SJSA1 (cell line): ENCODE measurements at places on chromosomes 4 and X.

GRCh38 chrX:13279279-13280018 is 40.4 kb downstream of the ATXN3L start:
- DNase-seq = peak; percentile 60

- no peak for DNase-seq
These were observed 103.4 kb upstream of the PAK3 start for GRCh38 chrX:110992611-110993010.

GRCh38 chr4:176186671-176187395 is 8.6 kb downstream of the SPATA4 start:
- DNase-seq = no peak

DNA sequence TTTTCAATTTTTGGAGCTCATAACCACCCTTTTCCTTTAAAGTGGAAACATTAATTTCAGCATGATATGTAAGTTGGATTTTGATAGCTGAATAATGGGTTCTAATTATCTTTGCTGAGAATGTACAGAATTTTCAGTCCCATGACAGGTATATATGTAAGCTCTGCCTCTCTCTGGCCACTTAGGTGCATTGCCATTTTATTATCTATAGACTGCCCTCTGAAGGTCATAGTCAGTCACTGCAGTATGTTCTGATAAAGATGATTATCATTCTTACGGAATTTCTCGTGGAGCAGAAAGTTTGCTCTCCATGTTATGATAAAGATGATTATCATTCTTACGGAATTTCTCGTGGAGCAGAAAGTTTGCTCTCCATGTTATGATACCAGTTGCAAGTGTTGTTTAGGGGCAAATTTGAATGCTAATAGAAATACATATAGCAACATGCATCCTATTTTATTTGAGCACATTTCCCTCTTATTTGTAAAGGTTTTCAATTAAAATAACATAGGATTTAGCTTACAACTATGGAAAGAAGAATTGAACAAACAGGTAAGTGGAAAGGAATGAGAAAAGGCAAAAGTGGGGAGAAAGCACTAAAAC is 10.4 kb downstream of the AFP start:
- peak; percentile 7 for DNase-seq

DNA sequence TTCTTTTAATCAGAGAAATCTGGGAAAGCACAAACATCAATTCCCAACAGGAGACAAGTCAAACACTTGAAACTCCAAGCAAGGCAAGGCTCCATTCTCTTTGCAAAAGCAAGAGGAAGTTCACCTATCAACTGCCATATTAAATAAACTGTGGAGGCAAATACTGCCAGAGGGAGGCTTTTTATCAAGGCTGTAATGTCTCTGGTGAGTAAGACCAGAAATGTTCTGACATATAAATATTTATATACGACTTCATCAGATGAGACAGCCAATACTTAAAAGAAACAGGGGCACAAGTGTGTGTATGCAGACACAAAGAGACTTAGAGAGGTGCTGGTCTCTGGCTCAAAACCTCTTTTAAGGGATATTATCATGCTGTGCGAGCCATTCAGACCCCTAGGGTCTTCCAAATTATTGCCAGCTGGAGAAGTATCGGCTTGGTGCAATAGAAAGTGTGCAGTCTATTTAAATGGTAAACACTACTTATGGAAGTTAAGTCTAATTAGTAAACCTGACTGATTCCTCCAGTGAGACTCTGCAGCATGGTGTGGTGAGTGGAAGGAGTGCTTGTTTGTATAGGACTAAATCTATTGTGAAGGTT is 24.4 kb downstream of the DCX start:
- no peak for DNase-seq

GRCh38 chr4:11565213-11565612 is 136.5 kb upstream of the HS3ST1 start:
- DNase-seq = no peak

- peak; percentile 64 for DNase-seq
These were observed 516 bp downstream of the SGMS2 start for GRCh38 chr4:107825072-107825824.

DNA sequence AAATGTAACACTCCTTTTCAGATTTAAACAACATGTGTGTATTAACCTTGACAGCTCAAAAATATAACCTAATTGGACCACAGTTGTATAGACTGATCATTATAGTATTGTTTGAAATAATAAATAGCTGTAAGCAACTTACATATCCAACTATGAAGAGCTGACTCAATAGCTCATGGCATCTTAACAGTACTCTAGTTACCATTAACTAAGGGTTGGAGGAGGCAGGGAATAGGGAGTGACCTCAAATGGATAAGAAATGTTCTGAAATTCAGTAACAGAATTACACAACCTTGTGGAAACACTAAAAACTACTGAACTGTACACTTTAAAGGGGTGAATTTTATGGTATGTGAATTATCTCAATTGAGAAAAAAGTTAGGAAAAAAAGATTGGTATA is 136.5 kb upstream of the CPEB2 start:
- DNase-seq = no peak

GRCh38 chrX:148049441-148049840 is 68.3 kb downstream of the FMR1NB start:
- DNase-seq = peak; percentile 2

DNA sequence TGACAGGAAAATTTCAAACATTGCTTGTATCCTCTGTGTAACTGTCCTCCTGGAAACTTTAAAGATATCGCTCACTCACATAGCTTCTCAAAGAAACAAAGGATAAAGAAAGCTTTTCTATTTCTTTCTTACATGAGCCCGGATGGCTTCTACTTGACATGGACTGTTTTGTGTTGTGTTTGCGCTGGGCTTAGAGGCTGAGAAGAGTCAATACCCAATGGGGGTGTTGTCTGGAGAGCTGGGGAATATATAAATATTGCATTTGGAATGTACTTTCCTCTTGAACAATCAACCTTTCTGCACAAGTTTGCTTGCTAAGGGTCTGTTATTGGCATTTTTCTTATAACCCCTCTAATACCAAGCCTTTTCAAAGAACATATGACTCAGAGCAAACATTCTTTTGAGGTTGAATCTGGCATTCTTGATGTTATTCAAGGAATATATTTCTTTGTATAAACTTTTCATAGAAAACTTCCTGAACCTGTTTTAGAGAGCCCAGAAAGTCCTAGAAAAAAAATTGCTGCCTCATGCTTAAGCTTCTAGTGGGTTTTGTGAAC is 331.9 kb downstream of the PACRGL start:
- peak; percentile 0 for DNase-seq

DNA sequence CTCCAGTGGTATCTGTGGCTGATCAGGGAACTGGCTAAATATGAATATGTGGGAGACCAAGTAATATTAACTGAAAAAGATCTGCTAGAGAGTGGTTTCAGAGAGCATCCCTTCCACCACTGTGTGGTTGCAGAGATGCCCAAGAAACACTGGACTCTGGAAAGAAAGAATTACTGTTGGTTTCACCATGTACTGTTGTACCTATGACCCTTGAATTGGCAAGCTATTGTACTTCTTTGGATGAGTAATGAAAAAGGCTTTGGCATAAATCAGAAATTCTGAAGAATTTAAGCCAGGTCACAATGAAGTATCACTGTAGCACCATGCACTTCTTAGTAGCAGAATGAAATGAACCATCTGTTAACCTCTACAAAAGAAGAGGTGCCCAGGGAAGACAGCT is 134.4 kb upstream of the INTU start:
- no peak for DNase-seq

DNA sequence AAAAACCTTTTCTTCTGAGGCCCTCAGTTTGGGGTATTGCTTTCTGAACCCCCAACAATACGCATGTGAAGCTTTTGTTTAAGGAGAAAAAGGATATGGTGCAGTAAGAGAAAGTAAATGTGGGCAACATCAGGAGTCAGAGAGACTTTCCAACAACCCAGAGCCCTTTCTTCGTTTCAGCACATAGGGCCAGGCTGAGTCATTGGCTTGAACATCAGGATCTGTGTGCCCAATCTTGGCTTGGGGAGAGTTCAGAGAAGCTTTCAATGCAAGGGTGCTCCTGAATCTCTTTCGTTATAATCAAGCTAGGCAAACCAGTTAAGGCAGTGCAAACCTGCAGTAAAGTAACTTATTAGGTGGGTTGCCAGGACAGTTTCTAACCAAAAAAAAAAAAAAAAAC is 191.2 kb downstream of the FRMPD4 start:
- no peak for DNase-seq

DNA sequence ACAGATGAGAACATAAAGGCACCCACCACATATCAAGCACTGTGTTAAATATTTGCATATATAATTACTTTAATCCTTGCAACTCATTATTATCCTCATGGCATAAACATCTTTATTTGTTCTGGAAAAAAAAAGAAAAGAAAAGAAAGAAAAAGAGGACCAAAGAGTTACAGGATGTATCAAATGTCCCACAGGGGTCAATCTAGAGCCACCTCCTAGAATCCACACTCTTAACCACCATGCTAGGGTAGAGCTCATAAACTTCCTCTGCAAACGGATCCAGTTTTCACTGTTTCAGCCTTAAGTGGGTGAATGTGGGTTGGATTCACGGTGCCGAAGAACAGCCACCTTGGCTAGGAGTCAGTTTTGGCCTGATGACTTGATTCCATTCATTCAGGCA is 171.1 kb upstream of the PPARGC1A start:
- no peak for DNase-seq

DNA sequence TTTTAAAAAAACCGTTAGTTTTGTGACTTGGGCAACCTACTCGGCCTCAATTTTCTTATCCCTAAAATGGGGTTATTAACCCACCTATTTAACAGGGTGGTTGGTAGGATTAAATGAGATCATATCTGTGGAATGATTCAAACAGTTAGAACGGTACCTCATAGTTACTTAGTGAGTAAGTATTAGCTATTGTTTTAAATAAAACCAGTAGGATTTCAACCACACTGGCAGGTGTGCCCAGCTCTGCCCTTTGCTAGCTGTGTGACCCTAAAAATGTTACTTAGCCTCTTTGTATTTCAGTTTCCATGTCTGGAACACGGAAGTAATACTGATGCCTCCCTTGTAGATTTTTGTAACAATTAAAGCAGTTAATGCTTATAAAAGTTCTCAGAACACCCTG is 225.8 kb upstream of the SPRY1 start:
- no peak for DNase-seq

DNA sequence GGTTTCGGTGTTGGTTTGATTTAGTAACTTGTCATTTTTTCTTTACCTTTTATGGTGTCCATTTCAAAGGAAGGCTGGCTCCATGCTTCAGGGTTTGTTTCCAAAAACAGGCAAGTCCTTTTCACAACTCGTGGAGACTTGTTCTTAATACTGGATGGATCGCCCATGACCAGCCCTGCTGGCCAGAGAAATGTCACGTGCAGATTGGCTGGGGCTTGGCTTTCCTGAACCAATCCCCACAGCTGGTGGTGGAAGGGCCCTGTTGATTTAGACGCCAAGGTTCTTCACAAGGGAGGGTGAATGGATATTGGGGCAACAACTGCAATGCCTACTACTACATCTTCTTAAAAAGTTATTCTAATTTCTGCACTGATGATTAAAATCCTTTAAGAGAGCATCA is 92.6 kb downstream of the SHROOM3 start:
- DNase-seq = no peak

DNA sequence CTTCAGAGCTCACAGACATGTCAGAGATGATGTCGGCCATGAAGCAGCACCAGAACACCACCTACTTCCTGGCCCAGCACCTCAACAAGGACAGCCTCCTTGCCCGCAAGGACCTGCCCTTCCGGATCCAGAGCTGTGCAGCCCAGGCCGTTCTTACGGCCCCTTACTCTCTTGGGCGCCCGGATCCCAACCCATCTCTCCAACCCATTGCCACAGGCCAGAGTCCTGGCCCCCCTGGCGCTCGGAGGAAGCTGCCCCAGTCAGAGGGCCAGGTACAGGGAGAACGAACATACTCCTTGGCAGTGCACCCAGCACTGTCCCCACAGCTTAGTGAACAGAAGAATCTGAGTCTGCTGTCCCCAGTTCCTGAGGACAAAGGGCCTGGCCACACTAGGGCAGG is 27.9 kb upstream of the PRPS1 start:
- DNase-seq = no peak

DNA sequence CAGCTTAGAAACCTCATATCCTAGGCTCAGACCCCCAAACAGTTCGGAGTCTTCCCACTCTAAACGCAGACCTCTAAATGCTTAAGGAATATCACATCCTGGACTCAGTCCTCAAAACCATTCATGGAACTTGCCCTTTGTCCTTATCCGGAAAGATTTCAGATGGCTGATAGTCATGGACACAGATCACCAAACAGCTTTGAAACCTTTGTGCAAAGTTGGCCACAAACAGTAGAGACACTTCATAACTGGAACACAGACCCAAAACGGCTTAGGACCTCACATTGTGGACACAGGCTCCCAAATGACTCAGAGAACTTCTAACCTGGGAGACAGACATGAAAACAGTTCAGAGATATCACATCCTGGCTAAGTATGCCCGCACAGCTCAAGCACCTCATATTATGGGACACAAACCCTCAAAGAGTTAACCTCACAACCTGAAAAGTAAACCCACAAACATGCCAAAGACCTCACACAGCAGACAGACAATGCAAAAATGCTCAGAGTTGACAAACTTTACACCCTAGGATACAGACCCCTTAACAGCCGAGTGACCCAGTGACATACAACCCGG is 15.5 kb downstream of the SUV39H1 start:
- DNase-seq = no peak

DNA sequence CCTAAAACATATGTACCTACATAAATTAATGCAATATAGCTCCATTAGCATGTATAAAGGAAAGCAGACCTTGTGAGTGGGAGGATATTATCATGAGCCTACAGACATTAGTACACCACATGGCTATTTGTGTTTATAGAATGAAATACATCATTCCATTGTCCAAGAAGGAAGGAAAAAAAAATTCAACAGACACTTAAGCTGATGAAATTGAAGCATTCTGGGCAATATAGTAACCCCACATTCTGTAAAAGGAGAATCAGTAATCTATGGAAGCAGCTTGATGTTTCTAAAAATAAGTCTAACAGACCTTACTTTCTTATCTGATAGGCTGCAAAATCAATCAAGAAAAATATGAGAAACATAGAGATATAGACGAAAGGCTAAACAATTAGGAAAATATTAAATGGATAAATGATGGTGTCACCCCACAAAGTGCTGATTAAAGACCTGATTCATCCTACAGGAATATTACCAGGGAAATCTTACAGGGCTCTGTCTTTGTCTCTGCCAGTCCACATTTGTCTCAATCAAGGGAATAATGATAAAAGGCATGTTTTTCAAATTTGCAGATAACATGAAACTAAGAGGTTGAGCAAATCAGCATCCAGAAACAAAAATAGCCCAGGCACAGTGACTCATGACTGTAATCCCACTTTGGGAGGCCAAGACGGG is 76.8 kb downstream of the COMMD8 start:
- no peak for DNase-seq

- DNase-seq = no peak
These were observed 28.1 kb downstream of the CBR4 start for GRCh38 chr4:168981942-168982341.

- DNase-seq = no peak
These were observed 618 bp upstream of the FOXO4 start for GRCh38 chrX:71095033-71095432.

- DNase-seq = no peak
These were observed 161.5 kb downstream of the CPE start for GRCh38 chr4:165540206-165540830.

DNA sequence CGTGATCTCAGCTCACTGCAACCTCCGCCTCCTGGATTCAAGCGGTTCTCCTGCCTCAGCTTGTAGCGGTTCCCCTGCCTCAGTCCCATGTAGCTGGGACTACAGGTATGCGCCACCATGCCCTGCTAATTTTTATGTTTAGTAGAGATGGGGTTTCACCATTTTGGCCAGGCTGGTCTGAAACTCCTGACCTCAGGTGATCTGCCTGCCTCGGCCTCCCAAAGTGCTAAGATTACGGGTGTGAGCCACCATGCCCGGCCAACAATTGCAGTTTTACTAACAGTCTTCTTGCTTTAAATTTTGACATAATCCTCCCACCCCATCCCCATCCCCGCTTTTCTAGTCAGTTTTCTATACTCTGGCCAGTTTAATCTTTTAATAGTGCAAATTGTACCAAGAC is 112.0 kb downstream of the CFAP299 start:
- no peak for DNase-seq
